ENCODE measurements at places on chromosomes 13 and 19.
A peak's percentile ranks its signal among the peaks of the same experiment; 100 is the strongest.

- no peaks in the 10 kb centered on the region for H3K36me3 ChIP-seq
- no peak for DNase-seq
- no peak overlapping the region for H3K27ac ChIP-seq
- H3K27me3 ChIP-seq, result no peaks in the 10 kb centered on the region
Measured at GRCh38 chr19:5864725-5865486, 5.4 kb downstream of the FUT5 start.

DNA sequence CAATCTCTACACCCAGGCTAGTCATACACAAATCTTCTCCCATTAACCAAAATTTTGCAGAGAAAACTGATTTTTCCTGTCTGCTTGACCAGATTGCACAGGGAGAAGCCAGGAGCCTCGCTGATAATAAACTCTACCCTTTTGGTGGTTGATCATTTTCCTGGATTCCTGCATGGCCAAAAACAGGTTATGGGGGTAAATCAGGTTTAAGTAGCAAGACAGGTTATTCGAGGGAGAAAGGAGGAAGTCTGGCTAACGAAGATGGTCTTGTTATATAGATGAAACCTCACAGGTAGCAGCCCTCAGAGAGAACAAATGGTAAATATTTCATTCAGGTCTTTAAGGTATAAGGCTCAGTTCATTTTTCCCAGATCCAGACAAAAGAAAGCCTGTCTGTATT is 16.0 kb upstream of the CEACAM6 start:
- H3K36me3 ChIP-seq, result no peaks in the 10 kb centered on the region
- H3K27me3 ChIP-seq, result peaks cover 5% of the 10 kb centered on the region
- no peaks in the 10 kb centered on the region for H3K4me1 ChIP-seq
- no peak overlapping the region for H3K4me3 ChIP-seq
- no peak for DNase-seq

- no peak for DNase-seq
- H3K27me3 ChIP-seq, result peaks cover 11% of the 10 kb centered on the region
- H3K36me3 ChIP-seq, result no peaks in the 10 kb centered on the region
- no peak overlapping the region for H3K4me3 ChIP-seq
- H3K27ac ChIP-seq, result no peak overlapping the region
- H3K4me1 ChIP-seq, result no peaks in the 10 kb centered on the region
Measured at GRCh38 chr13:26562512-26562890, 5.0 kb downstream of the WASF3 start.

DNA sequence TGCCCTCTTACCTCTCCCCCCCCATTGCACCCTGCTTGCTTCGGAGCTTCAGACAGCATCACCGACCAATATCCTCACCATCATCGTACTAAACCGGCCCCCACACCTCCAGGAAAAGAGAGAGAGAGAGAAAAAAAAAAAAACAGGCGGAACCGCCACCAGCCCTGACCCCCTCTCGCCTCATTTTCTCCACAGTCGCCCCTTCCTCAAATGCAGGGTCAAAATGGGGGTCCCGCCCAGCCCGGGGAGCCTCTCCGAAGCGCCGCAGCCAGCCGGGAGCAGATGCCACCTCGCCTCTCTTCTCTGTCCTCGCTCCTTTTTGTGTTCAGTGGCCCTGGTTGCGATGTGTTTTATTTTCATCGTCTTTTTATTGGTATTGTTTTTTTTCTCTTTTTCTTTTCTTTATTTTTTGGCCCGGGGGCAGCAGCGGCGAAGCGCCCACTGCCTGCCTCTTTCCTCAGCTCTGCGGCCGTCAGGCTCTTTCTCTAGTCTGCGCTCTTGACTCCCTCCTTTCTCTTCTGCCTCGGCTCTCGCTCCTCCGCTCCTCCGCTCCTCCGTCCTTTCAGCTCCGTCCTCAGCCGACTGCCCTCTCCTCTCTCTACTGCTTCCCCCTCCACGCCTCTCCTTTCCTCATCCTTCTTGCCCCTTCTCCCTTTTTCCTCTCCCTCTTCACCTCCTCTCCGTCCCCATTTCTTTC is 41.4 kb downstream of the DEDD2 start:
- H3K4me1 ChIP-seq, result peaks cover 12% of the 10 kb centered on the region
- H3K4me3 ChIP-seq, result peak overlapping the region; percentile 57
- no peak for DNase-seq
- H3K27me3 ChIP-seq, result peaks cover 18% of the 10 kb centered on the region

GRCh38 chr19:531009-531752 is 379 bp upstream of the CDC34 start:
- no peaks in the 10 kb centered on the region for H3K36me3 ChIP-seq
- DNase-seq, result peak; percentile 95
- H3K27me3 ChIP-seq, result no peaks in the 10 kb centered on the region
- peak overlapping the region; percentile 74 for H3K27ac ChIP-seq
- peak overlapping the region; percentile 53 for H3K4me3 ChIP-seq
- H3K4me1 ChIP-seq, result peaks cover 19% of the 10 kb centered on the region

GRCh38 chr13:51767100-51767499 is 36.9 kb downstream of the DHRS12 start:
- no peaks in the 10 kb centered on the region for H3K27me3 ChIP-seq
- H3K27ac ChIP-seq, result no peak overlapping the region
- peaks cover 16% of the 10 kb centered on the region for H3K4me1 ChIP-seq
- no peak for DNase-seq
- H3K4me3 ChIP-seq, result no peak overlapping the region
- no peaks in the 10 kb centered on the region for H3K36me3 ChIP-seq

GRCh38 chr19:47539747-47540311 is 25.0 kb upstream of the NAPA start:
- no peak overlapping the region for H3K27ac ChIP-seq
- H3K4me3 ChIP-seq, result no peak overlapping the region
- H3K4me1 ChIP-seq, result peaks cover 22% of the 10 kb centered on the region
- no peaks in the 10 kb centered on the region for H3K36me3 ChIP-seq
- peak; percentile 21 for DNase-seq
- H3K27me3 ChIP-seq, result no peaks in the 10 kb centered on the region

- H3K4me3 ChIP-seq, result peak overlapping the region; percentile 2
- H3K36me3 ChIP-seq, result no peaks in the 10 kb centered on the region
- no peaks in the 10 kb centered on the region for H3K27me3 ChIP-seq
- H3K4me1 ChIP-seq, result peaks cover 99% of the 10 kb centered on the region
Measured at GRCh38 chr19:47186446-47187334, 44.3 kb downstream of the BBC3 start.

GRCh38 chr19:18214779-18215433 is 11.1 kb upstream of the RAB3A start:
- H3K36me3 ChIP-seq, result no peaks in the 10 kb centered on the region
- no peaks in the 10 kb centered on the region for H3K4me1 ChIP-seq
- DNase-seq, result no peak

DNA sequence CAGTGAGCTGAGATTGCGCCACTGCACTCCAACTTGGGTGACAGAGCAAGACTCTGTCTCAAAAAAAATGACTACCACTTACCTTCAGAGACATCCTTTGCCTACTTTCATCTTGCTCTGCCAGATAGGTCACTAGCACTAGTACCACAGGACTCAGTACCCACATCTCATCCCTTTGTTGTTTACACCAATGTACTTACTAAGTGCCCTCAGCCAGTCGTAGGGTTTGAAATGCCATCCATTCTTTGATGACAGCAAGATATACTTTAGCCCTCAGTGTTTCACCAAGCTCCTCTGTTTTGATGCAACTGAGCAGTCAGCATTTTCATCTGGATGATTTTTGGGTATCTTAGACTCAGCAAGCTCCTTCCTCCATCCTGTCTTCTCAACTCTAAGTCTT is 6.1 kb downstream of the URAD start:
- H3K27me3 ChIP-seq, result peaks cover 22% of the 10 kb centered on the region
- no peaks in the 10 kb centered on the region for H3K36me3 ChIP-seq
- no peak overlapping the region for H3K27ac ChIP-seq
- peaks cover 4% of the 10 kb centered on the region for H3K4me1 ChIP-seq

- no peak overlapping the region for H3K4me3 ChIP-seq
- H3K4me1 ChIP-seq, result peaks cover 18% of the 10 kb centered on the region
- no peak overlapping the region for H3K27ac ChIP-seq
- no peaks in the 10 kb centered on the region for H3K36me3 ChIP-seq
Measured at GRCh38 chr19:10226376-10227025, 4.6 kb downstream of the S1PR2 start.

DNA sequence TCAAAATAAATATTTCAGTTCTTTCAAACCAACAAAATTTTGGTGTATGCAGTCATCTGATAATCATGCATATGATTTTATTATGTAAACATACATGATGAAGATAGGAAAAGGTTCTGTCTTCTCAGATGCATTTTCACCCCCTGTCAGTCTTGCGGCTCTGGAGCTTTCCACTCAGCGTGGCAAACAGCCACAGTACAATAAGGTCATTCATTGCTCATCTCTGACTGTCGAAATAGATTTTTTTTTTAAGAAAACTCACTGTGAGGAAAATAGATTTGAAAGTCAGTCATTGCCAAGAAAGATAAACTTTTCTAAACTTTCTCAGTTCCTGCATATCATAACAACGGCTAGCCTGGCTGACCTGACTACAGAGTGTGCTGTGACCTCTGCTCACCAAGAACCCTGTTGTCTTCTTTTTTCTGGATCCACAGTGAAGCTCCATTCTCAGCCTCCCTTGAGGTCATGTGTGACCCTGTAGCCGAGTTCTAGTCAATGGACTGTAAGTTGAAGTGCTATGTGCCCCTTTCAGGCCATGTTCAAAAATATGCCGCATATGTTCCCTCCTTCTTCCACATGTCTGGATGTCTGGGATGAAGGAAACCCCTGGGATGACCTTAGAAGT is 519.6 kb downstream of the KLF5 start:
- H3K4me1 ChIP-seq, result no peaks in the 10 kb centered on the region
- no peak overlapping the region for H3K27ac ChIP-seq
- H3K27me3 ChIP-seq, result no peaks in the 10 kb centered on the region
- DNase-seq, result no peak
- H3K36me3 ChIP-seq, result no peaks in the 10 kb centered on the region

- H3K27ac ChIP-seq, result no peak overlapping the region
- H3K4me1 ChIP-seq, result no peaks in the 10 kb centered on the region
- no peak overlapping the region for H3K4me3 ChIP-seq
- DNase-seq, result no peak
Measured at GRCh38 chr13:77180011-77180410, 146.9 kb downstream of the MYCBP2 start.

GRCh38 chr13:80571346-80572307 is 230.7 kb upstream of the SPRY2 start:
- no peaks in the 10 kb centered on the region for H3K4me1 ChIP-seq
- no peaks in the 10 kb centered on the region for H3K27me3 ChIP-seq
- H3K36me3 ChIP-seq, result no peaks in the 10 kb centered on the region
- no peak for DNase-seq

DNA sequence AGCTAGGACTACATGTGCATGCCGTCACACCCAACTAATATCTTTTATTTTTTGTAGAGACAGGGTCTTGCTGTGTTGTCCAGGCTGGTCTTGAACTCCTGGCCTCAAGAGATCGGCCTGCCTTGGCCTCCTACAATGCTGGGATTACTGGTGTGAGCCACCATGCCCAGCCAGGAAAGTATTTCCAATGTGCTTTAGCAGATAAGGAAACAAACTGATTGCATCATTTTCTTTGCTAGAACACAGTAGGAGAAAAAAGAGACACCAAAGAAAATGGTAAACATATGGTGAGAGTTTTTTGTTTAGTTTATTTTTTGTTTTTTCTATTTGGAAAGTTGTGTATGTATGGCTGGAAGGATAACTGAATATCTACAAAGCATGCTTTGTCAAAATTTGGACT is 46.9 kb upstream of the AKAP11 start:
- H3K27me3 ChIP-seq, result no peaks in the 10 kb centered on the region
- H3K4me1 ChIP-seq, result no peaks in the 10 kb centered on the region
- peaks cover 6% of the 10 kb centered on the region for H3K36me3 ChIP-seq
- no peak overlapping the region for H3K4me3 ChIP-seq

GRCh38 chr19:5336195-5336965 is 4.2 kb downstream of the PTPRS start:
- no peak overlapping the region for H3K27ac ChIP-seq
- no peak overlapping the region for H3K4me3 ChIP-seq
- no peak for DNase-seq
- H3K36me3 ChIP-seq, result no peaks in the 10 kb centered on the region

DNA sequence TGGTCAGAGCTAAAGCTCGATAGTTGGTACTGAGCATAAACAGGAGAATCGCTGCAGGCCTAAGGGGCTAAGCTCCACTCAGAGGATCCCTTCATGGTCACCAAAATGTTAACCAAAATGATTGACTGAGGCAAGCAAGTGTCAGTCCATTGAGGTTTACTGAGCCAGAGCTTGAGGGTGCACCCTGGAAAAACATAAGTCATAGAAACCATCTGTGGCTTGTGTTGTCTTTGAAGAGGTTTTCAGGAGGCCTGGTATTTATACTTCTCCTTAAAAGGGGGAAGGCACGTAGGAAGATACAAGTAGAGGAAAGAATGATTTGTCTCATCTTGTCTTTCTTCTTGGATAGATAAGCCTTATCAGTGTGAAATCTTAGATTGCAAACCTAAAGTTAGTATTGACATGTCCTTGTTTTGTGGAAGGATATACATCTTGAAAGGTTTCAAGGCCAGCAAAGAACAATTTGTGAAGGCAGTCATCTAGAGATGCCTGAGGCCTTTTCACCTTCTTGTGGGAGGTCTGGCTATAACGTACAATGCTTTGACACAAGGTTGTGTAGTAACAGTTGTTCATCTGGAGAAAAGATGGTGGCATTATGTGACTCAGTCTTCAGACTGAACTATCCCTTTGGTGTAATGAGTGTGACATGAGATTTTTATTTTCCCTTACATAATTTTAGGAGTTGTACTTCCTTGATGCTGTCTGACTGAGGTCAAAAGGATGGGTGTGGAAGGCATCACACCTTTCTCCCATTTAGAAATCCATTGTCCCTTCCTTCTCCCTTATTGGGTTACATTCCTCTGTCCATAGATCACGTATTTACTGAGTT is 14.7 kb upstream of the CEACAM6 start:
- no peaks in the 10 kb centered on the region for H3K36me3 ChIP-seq
- H3K27me3 ChIP-seq, result peaks cover 5% of the 10 kb centered on the region
- no peak overlapping the region for H3K27ac ChIP-seq
- no peak for DNase-seq
- no peaks in the 10 kb centered on the region for H3K4me1 ChIP-seq
- H3K4me3 ChIP-seq, result no peak overlapping the region

- H3K4me1 ChIP-seq, result no peaks in the 10 kb centered on the region
- no peak for DNase-seq
- H3K27me3 ChIP-seq, result no peaks in the 10 kb centered on the region
- H3K36me3 ChIP-seq, result no peaks in the 10 kb centered on the region
- no peak overlapping the region for H3K27ac ChIP-seq
Measured at GRCh38 chr13:28541966-28542365, 47.0 kb upstream of the FLT1 start.

All from CD8-positive, alpha-beta memory T cell (primary cell).